ENCODE measurements at places on chromosomes 1 and 21.

DNA sequence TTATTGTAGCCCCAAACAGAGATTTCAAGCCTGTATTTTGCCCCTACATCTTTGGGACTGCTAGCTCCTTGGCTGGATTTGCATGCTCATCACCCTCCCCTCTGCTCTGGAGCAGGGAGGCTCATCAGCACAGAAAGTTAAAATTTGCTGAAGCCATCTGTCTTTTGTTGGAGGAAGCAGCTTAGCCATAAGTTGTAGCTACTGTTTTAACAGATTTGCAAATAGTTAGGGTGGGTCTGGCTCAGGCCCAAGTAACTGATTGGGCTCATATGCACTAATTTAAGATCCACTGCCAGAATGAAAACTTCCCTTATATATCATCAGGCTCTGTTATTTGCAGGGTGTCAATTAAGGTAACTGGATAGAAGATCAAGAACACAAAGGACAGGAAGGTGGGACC, 307.0 kb downstream of the ZP4 start:
- no peak for DNase-seq

DNA sequence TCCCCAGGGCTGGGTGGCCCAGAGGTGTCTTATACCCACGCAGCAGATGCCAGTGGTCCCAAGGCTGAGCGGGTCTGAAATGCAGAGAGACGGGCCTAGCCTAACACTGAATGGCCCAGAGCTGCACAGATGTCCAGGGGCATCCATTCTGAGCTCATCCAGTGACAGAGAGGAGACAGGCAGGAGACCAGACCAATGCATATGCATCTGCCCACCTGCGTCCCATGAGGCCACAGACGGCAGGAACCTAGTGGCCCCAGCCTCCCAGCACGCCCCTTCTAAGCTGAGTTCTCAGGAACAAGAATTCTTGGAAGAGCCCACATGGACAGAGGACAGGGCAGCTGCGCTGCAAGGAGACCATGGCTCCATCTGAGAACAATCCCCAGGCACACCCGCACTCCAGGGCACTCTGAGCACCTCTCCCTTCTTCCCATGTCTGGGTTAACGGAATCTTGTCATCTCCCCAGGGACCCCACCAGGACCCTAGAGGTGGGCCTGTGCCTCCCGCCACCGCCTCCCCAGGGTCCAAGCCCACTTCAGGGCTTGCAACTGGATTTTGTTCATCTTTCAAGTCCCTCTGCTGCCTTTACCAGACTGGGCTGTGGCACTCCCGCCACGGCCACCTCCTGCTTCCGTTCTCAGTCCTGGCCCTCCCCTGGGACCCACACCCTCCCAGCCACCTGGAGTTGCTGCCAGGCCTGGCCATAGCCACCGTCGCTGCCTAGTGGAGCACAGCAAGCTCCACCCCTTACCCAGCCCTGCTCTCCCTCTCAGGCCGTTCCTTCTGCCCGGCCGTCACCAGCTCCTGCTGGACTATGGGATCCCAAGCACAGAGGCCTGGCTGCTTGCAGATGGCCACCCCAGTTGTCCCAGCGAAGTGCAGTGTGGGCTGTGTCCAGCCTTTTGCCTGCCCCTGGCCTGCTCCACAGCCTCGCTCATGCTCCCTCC, 3.3 kb downstream of the WNT3A start:
- DNase-seq = no peak

DNA sequence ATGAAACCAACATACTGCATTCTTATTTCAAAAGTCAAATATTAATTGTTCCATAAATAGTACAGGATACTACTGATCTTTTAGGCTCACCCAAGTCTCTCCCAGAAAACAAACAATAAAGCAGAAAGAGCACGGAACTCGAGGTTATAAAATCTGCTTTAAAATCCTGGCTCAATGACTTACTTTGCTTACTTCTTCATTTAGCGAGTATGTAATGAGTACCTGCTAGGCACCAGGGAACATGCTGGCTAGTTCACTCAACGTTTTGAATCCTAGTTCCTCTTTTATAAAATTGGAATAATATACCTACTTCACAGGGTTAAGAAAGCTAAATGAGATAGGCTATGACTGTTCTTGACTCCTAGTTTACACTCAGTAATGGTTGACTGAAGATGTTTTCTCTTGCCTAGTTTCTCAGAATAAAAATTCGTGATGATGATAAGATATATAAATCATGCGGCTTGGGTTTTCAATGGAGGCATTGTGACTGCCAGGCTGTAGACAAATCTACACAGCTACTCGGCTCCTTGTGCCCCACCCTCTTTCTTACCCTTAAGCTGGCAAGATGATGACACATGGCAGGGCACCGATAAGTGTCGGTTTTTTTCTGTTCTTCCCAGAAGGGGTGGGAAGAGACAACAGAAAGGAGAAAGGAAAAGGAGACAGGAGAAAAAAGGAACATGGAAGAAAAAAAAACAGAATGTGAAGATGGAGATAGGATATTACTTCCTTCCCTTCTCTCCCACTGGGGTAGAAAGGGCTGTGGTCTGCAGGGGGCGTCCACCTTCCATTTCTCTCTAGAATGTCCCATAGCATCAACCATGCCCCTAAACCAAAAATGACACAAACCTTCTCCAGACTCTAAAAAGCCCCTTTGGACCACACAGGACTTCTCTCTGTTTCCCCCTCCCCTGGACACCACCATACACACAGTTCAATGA, 507.1 kb downstream of the SMYD3 start:
- DNase-seq = no peak

DNA sequence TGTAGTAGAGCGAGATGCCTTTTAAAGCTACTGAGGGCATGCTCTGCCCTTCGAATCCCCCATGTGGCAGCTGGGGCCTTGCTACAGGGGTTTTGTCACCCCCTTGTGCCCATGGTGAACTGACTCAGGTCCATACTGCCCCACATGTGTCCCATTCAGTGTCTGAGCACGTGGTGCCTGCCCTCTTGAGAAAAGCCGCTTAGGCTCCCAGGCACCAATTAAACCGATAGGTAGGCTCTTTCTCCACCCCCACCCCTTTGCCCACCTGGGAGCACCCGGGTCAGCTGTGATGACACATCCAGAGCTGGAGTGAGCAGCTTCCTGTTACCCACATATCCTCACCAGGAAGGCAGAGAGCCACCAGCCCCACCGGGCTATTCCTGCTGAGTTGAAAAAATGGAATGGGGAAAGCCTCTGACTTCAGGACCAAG, 30.5 kb downstream of the TMCC2 start:
- no peak for DNase-seq

DNA sequence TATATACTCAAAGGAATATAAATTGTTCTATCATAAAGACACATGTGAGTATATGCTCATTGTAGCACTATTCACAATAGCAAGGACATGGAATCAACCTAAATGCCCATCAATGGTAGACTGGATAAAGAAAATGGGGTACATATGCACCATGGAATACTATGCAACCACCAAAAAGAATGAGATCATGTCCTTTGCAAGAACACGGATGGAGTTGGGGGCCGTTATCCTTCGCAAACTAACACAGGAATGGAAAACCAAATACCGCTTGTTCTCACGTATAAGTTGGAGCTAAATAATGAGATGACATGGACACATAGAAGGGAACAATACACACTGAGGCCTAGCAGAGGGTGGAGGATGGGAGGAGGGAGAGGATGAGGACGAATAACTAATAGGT, 16.0 kb upstream of the SGIP1 start:
- no peak for DNase-seq

DNA sequence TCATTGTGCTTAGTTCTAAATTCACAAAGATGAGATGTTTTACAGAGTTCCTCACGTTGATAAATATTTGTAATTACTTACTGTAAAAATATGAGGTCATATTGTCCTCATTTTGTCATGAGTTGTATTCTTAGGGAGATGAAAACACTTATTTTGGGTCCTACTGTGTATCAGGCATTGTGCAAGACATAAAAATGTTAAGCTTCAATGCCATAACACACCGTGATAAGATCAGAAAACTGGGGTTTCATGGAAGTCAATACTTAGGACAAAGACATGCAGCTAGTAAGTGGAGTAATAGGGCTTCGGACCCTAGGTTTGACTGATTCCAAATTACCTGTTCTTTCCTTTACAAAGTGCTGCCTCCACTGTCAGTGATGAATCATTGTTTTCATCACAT, 720.7 kb upstream of the ZP4 start:
- DNase-seq = no peak

DNA sequence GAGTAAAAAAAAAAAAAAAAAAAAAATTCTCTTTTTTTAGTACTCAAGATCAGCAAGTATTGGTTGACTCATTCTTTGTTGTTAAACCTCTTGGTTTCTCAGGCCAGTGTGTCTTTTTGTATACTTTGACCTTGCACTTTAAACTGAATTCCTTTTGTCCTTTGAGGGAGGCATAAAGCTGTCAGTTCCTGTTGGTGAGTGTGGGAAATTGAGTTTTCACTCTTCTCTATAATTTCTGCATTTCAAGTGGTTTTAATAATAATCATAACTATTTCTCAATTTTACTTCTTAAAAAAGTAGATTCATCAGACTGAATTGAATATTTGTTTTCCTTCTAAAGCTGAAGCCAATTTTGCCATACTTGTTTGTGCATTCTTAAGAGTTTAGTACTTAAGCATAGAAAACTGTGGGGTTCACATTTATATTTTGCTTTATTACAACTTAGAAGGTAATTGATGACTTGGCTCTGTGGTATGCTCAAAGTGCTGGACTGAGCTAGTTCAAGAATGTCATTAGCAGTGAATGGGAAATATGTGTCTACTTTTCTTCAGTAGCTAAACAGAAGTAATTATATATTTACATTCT, 43.4 kb downstream of the ITSN1 start:
- DNase-seq = no peak

DNA sequence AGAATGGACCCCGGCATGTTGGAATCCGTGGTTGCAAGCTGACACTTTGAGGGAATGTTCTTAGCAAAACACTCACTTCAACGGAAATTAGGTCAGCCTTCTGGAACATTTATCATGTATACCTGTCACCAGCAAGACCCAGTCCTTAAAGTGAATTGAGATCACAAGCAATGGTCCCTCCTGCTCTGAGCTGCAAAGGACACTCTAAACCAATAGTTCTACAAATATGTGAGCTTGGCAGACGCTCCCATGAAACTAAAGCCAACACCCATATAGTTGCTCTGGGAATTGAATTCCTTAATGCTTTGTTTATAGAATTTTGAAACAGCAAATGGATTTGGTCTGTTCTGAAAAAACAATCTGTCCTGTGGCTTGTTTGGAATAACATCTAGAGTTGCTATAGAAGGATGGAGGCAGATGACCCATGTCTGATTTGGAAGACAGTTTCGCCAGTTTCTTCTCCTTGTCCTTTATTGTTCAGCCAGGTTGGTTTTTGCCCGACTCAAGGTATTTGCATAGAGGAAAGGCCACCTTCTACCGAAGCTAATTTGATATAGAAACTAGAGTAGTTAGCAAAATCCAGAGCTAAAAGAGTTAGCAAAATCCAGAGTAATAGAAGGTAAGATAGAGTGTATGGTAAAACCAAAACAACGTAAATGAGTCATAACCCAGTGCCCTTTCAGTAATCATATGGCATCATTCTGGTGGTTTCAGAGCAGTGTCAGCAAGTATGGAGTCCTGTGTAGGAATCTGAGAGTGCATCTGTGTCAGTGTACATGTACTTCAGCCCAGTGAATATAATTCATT, 236.2 kb downstream of the NFIA start:
- DNase-seq = no peak

- no peak for DNase-seq
Measured at GRCh38 chr1:179951383-179952144, 3.0 kb upstream of the CEP350 start.

Data from activated CD4-positive, CD25-positive, alpha-beta regulatory T cell treated with anti-CD3 and anti-CD28 coated beads, Interleukin-2, amount 50 U/mL, for 72 hours (primary cell).